ENCODE measurements at places on chromosomes 1 and 21.
A peak's percentile ranks its signal among the peaks of the same experiment; 100 is the strongest.

DNA sequence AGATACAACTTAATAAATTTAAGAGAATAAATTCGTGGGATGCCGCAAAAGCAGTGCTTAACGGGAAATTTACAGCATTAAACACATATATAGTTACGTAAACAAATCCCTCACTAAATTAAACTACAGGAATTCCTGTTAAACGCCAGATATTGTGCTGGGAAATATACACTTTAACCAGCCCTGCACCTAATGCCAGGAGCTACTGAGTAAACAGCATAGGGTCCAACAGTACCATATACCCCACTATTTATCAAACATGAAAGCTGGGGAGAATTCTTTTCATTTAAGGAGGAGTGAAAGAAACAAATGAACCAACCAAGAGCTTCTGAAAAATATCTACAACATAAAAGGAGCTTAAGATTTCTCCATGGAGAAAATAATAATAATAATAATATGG lies 11.7 kb downstream of the FRRS1 start:
- no peak for DNase-seq

GRCh38 chr1:228782662-228783417 lies 47.6 kb downstream of the RHOU start:
- peak; percentile 10 for DNase-seq

DNA sequence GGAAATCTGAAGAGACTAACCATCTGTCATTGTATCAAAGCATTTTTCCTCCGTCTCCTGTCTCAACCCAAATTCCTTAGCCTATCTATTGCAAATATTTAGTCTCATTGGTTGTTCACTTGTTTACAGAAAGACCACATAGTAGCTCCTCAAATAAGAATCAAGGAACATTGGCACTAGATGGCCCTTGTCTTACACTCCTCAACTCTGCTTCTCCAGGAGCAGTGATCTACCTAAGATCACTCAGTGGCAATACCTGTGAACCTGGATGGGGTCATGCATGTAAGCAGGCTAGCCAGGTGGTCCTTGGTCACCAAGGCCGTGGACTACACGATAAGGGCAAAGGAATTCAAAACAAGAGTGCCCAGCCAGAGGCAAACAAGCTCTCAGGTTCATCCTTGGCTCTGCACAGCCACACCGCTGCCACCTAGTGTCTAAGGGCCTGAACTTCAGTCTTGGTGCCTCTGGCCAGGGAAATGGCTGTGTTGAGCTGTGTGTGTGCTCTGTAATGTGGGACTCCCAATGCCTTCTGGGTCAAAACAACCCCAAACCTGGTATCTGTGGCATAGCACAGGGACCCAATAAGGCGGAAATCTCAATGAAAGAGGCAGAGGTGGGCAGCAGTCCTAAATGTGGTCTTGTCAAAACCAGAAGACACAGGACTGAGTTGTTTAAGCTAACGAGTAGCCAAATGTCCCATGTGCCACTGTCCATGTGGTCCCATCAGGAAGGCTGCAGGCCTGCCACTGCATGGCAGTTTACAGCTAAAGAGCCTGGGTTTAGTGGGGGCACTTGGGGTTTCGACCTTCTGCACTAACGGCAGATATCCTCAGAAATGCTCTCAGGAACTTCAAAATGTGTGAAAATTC lies 54.5 kb downstream of the GPR161 start:
- peak; percentile 44 for DNase-seq

DNA sequence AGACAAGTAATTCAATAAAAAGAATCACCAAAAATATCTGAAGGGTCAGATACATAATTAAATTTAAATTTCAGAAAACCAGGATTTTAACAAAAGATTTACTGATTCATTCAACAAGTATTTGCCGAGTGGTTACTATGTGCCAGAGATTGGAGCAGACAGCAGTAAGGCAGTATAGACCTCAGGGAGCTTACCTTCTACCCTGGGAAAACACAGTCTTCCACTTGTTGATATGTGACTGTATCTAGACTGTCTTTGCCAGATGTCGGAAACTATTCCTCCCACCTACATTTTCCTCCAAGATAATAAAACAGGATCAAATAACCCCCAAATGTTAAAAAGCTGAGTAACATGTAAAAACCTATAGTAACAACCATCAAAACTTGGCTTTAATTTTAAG lies 6.2 kb downstream of the HNRNPR start:
- DNase-seq, result no peak
